Common myeloid progenitor, CD34-positive (primary cell): ENCODE measurements at places on chromosomes 7 and 10.

DNA sequence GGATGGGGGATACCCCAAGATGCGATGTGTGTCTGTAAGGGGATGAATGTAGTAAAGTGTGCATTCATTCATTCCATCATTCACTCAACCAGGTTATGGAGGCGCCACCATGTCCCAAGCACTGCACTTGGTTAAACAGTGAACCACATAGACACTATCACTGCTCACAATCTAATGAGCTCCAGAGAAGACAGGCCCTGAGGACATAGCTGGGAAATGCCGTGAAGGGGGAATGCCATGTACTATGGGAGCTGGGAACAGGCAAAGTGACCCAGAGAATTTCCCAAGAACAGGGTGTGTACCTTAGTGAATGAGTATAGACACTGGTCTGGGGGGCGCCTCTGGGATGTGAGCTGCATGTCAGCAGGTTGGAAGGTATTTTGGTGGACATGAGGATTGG lies 44.5 kb upstream of the LBX1 start:
- no peak for DNase-seq

DNA sequence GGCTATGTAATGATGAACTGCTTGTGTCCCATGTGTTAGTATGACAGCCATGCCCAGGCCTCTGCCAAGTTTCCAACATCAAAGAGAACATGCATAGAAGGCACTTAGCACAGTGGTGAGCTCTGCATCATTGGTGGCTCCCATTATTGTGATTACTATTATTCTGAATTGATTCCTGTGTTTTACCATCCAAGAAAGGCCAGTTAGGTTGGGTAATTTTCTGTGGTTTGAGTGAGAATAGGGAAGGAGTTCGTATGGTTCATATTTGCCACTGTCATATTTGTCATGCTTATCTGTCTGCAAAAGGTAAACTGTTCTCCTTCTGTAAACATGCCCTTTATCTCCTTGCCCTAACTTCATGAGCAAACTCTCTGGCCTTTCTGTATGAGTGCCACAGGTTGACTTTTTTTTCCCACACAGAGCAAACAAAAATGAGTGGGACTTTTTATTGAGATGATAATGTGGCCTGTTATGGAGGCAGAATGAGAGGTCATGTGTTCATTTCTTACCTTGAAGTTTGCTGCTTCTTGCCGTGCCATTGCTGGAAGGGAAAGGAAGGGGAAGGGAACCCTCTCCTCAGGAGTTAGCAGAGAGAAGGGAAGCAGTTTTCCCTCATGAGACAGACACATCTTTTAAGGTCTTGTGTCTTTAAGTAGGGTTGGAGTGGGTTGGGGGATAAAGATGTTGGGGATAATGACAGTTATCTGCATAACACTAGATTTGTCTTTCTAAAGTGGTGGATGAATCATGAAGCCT lies 301.9 kb downstream of the LRMDA start:
- DNase-seq: no peak

- no peak for DNase-seq
Observed at GRCh38 chr7:48381571-48381970, 210.3 kb downstream of the ABCA13 start.

- no peak for DNase-seq
Observed at GRCh38 chr10:117547016-117547715, 4.6 kb downstream of the EMX2 start.

- DNase-seq: no peak
Observed at GRCh38 chr7:135181261-135181928, 10.9 kb upstream of the CYREN start.

- no peak for DNase-seq
Observed at GRCh38 chr7:72504061-72504706, 92.0 kb upstream of the CALN1 start.

- peak; percentile 91 for DNase-seq
Observed at GRCh38 chr10:93313798-93314197, 168.3 kb downstream of the MYOF start.

DNA sequence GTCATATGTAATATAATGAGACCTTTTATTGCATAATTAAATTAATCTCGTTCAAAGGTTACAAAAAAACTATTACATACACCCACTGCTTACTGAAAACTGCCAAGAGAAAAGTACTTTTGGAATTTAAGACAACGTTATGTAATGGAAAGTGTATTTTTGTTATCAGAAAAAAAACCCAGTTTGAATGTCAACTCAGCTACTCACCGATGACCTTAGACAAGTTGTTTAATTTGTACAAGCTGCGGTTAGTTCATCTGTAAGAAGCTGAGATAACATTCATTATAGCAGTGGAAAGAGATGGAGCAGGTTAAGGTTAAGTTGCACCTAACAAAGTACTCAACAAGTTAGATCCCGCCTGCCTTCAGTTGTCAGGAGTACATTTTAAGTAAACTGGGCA lies 1.1 kb downstream of the PSMA2 start:
- DNase-seq: no peak

DNA sequence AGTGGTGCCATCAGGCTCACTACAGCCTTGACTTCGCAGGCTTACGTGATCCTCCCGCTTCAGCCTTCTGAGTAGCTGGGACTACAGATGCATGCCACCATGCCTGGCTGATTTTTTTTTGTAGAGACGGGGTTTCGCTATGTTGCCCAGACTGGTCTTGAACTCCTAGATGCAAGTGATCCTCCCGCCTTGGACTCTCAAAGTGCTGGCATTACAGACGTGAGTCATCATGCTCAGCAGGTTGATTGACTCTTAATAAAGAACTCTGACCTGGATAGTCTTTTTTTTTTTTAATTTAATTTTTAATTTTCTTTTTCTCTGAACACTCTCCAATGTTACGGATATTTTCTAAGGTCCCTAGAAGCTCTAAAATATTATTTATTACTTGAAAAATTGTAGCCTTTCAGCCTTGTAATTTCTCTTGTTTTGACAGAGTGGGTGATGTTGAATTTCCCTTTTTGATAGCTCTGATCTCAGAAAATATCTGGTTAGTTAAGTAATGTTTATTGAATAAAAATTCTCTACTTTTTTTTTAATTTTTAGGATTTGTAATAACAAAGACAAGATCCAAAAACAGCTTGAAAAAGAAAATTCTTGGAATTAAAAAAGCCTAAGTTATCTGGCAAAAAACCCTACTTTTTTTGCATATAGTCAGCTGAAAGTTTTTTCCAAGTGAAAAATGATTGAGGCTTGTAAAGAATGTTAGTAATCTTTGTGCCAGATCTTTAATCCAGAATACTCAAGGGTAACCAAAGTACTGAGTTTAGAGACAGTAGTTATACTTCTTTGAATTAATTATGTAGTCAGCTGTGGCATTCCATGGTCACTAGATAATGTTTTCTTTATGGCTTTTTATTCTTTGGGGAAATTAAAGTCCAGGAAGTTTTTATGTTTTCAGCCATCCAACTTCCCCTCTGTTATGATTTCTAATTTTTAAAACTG lies 26.7 kb downstream of the TBC1D12 start:
- no peak for DNase-seq

GRCh38 chr10:5259952-5260578 lies 63.4 kb downstream of the AKR1C4 start:
- no peak for DNase-seq

DNA sequence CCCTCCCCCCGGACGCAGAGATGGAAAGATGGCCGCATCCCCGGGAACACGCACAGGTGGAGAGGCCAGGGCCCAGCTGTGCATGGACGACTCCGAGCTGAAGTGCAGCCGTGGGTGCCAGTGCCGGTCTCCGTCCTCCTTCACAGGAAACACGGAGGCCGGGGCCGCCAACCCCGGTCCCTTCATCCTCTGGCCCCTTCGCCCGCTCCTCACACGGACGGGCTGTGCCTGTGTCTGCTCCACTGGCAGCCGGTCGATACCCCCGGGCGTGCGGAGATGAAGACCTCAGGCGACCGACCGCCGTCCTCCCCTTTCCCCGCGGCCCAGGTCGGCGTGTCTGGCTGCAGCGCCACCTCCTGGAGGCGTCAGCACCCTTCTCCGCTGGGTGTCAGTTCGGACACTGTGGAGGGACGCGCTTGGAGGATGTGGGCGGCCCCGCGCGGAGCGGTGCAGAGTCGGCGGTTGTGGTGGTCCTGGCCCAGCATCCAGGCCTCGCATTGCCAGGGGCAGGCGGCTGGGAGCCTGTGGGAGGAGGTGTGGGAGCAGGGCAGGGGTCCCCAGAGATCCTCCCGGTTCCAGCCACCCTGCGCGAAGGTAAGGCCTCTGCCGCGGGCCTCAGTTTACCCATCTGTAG lies 9.9 kb downstream of the ZNF511 start:
- DNase-seq: peak; percentile 73

DNA sequence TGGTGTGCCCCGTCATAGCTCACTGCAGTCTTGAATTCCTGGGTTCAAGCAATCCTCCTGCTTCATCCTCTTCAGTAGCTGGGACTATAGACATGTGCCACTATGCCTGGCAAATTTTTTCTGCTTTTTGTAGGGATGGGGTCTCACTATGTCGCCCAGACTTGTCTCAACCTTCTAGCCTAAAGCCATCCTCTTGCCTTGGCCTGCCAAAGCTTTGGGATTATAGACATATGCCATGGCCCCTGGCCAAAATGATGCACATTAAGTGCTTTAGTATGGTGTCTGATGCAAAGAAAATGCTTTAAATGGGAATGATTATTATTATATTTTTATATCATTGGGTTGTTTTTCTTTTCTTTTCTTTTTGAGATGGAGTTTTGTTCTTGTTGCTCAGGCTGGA lies 33.2 kb upstream of the VCL start:
- DNase-seq: no peak

- DNase-seq: no peak
Observed at GRCh38 chr10:86423739-86424138, 57.1 kb upstream of the GRID1 start.

GRCh38 chr7:79719216-79719615 lies 265.7 kb upstream of the MAGI2 start:
- DNase-seq: no peak

DNA sequence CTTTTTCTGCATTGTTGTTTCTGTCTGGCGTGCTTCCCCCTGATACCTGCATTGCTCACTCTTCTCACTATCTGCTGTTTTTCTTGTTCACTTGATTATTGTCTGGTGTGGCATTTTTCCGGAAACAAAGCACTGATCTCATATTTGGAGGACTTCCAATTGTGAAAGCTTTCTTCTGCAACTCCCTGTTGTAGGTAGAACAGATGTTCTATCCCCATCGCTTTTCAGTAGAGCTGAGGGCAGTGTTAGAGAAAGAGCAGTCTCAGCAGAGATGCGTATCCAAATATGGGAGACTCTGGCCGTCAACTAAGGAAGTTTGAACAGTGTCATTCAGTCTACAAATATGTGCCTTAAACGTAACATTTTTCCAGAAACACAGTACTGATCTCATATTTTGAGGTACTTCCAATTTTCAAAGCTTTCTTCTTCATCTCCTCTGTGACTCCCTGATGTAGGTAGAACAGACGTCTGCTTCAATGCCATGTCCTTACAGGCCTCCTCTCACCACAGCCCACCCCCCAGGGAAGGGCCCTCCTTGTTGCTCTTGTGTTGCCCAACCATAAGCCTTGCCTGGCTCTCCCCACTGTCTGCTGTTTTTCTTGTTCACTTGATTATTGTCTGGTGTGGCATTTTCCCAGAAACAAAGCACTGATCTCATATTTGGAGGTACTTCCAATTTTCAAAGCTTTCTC lies 27.1 kb upstream of the GJD4 start:
- no peak for DNase-seq

DNA sequence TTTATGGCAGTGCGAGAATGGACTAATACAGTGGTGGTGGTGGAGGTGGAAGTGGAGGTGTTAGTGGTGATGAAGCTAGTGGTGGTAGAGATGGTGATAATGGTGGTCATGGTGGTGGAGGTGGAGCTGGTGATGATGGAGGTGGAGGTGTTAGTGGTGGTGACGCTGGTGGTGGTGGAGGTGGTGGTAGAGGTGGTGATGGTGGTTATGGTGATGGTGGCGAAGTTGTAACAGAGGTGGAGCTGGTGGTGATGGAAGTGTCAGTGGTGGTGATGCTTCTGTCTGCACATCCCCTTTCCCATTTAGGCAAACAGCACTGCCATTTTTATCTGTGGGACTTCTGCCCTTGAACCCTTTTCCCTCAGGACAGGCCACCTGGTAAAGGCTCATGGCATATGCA lies 7.4 kb upstream of the PTPRN2 start:
- peak; percentile 47 for DNase-seq

DNA sequence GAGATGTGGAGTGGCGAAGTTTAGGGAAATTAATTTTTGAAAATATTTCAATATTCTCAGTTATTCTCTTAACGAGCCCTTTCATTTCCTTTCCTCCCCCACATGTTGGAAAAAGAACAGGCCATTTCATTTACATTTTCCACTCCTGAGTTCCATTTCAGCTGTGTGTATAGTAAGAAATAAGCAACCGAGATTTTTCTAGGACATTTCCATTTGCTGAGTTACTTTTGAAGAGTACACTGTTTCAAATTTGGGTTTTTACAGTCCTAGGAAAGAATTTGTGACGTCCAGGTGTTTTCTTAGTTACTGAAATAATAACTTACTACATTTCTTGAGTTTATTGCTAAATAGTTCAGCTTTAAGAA lies 1.2 kb downstream of the SEPTIN7 start:
- DNase-seq: no peak

DNA sequence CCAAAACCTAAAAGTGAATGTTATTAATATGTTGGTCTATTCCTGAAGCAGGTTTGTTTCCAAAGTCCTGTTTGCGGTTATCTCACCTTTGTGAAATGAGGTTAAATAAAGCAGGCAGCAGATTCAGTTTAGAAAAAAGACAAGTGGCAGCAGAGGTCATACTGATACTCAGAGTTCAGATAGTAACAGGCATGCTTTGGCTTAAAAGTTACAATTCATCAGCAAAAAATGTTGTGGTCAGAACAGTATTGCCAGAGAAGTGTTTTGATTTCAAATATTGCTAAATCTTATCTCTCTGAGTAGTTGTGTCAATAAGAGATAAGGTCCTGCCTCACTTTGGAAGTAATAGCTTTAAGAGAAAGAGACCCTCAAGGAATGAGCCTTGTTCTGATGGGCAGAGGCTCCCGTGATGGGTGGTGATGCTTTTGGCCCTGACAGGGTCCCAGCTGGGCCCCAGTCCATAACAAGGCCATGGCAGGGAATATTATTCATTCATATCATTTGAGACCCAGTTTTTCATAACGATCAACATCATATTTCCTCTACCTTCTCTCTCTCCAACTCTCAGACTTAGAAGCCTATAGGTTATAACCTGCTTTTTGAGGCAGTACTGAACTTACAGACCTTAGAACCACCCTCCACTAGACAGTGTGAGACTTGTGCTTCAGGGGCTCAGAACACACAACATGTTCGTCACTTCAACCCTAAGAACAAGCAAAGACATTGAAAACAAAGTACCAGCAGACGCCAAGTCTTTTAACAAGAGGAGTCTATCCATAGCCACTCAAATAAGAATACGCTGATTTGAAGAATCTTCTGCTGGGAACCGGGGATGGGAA lies 58.5 kb upstream of the AHR start:
- no peak for DNase-seq

DNA sequence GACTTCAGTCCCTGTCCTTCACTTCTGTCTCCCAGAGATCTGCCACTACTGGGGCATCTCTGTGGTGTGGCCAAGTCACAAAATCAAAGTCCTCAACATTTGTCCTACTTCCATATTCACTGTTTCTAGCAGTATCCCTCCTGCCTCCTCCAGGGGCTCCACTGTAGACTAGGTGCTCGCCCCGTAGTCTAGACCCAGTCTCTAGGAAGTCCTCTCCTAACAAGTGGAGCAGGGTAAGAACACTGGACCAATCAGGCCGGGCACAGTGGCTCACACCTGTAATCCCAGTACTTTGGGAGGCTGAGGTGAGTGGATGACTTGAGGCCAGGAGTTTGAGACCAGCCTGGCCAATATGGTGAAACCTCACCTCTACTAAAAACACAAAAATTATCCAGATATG lies 57.4 kb downstream of the SKIDA1 start:
- no peak for DNase-seq

GRCh38 chr7:22718200-22718711 lies 8.7 kb upstream of the IL6 start:
- no peak for DNase-seq
